ENCODE measurements at places on chromosomes 5 and 9. TPM values are rescaled to one million over a fixed set of nuclear protein-coding genes. Genes with fewer than 3 reads are reported as not detected.

DNA sequence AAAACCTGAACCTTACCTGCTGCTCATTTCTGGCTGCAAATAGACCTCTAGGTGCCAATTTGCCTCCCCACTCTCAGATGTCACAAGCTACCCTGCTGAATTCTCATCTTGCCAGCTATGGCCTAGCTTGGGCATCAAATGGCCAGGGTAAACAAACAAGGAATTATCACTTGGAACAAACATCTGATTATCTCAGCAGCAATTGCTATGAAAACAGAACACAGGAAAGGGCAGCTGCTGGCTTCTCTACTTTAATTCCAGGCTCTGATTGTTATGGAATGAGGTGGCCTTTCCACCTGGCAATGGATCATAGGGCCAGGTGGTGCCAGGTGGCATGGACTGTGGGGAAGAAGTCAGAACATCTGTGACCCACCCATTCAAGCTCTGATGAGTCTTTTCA, 505.1 kb downstream of the TLR4 start:
- H3K27me3 ChIP-seq, result no peaks in the 10 kb centered on the region
- H3K4me1 ChIP-seq, result no peaks in the 10 kb centered on the region
- no peaks in the 10 kb centered on the region for H3K36me3 ChIP-seq
- H3K27ac ChIP-seq, result no peak overlapping the region
- no peak for DNase-seq
- no peak overlapping the region for H3K4me3 ChIP-seq

DNA sequence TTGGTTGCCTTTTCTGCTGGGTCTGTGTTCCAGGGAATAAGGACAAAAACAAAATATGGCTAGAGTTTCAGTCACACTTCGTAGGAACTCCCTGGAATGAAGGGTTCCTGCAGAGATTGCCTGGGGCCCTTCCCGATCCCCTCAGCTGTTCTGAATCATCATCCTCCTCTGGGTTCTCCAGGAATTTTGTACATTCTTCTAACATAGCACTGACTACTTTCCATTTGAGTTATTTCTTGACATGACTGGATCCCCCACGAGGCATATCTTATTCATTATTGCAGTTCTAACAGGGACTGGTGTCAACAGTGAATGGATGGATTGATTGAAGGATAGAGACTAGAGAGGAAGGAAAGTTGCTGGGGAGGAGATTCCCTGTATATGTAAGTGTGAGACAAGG, 49.2 kb upstream of the TNC start:
- no peaks in the 10 kb centered on the region for H3K36me3 ChIP-seq
- H3K4me1 ChIP-seq, result peaks cover 24% of the 10 kb centered on the region
- no peak overlapping the region for H3K4me3 ChIP-seq
- DNase-seq, result peak; percentile 44
- no peaks in the 10 kb centered on the region for H3K27me3 ChIP-seq

GRCh38 chr9:121340676-121341392, 29.2 kb downstream of the STOM start:
- no peak for DNase-seq
- no peak overlapping the region for H3K4me3 ChIP-seq
- H3K4me1 ChIP-seq, result peaks cover 24% of the 10 kb centered on the region

DNA sequence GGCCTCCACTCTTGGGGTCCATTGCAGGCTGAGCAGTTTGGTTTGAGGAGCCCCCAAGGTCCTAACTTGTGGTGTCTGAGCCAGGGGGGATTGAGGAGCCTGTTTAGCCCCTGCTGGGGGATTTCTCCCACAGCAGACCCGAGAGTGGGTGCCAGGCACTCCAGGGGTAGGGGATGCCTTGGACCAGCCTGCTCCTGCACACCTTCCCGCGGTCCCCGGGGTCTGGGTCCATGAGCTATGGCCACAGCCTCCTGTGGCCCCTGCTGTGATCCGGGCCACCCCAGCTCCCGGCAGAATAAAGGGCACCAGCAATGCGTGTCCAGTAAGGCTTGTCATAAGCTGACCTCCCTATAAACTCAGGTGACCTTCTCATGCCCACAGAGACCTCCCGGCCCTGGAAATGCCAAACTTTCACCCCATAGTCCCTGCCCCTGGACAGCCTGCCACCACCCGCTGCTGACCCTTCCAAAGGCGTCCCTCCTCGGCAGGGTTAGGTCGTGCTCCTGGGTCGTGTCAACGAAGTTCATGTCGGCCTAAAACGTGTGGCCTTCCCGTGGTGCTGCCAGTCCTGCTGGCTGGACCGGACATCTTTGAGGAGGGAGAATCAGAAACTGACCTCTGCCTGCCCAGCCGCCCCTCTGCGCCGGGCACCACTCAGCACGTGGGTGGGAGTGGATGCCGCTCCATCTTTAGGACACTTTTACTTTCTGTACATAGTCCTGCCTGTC, 137.6 kb downstream of the MRPL36 start:
- no peaks in the 10 kb centered on the region for H3K4me1 ChIP-seq
- H3K27ac ChIP-seq, result no peak overlapping the region
- no peak overlapping the region for H3K4me3 ChIP-seq
- peaks cover 3% of the 10 kb centered on the region for H3K27me3 ChIP-seq
- no peaks in the 10 kb centered on the region for H3K36me3 ChIP-seq

DNA sequence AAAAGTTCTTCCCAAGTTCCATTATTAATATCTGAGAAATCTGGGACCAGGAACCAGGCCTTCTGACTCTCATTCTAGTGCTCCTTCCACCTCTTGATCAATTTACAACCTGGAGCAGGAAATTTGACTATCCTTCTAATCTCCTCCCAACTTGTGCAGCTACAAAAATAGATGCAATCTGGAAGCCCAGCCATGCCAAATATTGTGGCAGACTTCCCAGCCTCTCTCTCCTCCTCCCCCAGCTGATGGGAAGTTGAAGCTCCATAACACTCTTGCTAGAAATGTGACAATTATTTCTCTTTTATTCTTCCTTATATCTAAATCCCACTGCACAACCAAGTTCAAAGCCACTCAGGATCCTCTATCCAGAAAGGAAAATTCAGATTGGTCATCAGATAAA, 252.1 kb downstream of the SEC61B start:
- H3K27me3 ChIP-seq, result no peaks in the 10 kb centered on the region
- no peak overlapping the region for H3K4me3 ChIP-seq
- no peaks in the 10 kb centered on the region for H3K4me1 ChIP-seq
- no peak overlapping the region for H3K27ac ChIP-seq
- DNase-seq, result no peak

DNA sequence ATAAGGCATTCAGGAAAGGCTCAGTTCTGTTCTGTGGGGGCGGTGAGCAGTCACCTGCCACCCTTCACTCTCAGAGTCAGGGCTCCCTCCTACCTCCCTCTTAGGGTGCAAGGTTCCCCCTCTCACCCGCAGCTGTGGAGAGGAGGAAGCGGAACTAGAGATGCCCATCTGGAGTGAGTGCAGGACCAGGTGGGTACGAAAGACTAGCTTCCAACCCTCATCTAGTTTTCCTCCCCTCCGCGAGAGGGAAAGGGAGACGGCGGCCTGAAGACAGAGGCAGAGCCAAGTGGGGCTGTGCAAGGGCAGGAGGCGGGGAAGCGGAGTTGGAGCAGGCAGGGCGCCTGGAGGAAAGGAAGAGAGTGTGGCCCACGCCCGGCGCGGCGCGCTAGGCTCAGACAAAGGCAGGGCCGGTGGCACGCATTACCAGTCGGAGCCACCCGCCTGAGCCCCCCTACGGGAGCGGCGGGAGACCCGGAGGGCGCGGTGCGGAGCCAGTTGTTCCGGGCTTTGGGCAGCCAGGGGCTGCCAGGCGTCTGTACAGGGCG, 7.3 kb downstream of the PRR7 start:
- H3K36me3 ChIP-seq, result peaks cover 22% of the 10 kb centered on the region
- DNase-seq, result no peak
- H3K4me1 ChIP-seq, result peaks cover 13% of the 10 kb centered on the region
- H3K4me3 ChIP-seq, result peak overlapping the region; percentile 62
- H3K27me3 ChIP-seq, result no peaks in the 10 kb centered on the region

GRCh38 chr5:6830643-6831239, 117.5 kb downstream of the TENT4A start:
- H3K27ac ChIP-seq, result no peak overlapping the region
- H3K27me3 ChIP-seq, result peaks cover 4% of the 10 kb centered on the region
- H3K36me3 ChIP-seq, result no peaks in the 10 kb centered on the region
- DNase-seq, result no peak
- no peaks in the 10 kb centered on the region for H3K4me1 ChIP-seq
- no peak overlapping the region for H3K4me3 ChIP-seq

DNA sequence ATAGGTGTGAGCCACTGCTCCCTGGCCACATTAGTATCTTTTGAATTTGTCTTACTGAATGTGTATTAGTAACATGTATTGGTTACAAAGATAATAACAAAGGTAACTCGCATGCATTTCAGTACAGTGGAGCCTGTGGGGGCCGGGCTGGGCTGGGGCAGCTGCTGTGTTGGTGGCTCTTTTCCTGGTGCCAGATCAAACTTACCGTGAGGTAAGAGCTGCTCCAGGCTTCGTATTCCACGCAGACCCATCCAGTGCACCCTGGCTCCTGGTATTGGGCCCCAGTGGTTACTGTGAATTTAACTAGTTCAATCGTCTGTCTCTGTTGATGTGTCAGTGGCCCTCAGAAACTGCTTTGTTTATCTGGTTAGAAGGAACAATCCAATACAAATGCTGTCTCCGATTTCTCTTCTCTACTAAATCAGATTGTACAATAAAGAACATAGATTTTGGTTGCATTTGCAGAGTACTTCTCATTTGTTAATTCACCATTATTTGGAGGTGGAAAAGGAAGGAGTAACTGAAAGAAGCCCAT, 15.6 kb downstream of the PRRC2B start:
- H3K27me3 ChIP-seq, result no peaks in the 10 kb centered on the region
- H3K4me1 ChIP-seq, result peaks cover 47% of the 10 kb centered on the region
- no peaks in the 10 kb centered on the region for H3K36me3 ChIP-seq
- no peak overlapping the region for H3K27ac ChIP-seq

DNA sequence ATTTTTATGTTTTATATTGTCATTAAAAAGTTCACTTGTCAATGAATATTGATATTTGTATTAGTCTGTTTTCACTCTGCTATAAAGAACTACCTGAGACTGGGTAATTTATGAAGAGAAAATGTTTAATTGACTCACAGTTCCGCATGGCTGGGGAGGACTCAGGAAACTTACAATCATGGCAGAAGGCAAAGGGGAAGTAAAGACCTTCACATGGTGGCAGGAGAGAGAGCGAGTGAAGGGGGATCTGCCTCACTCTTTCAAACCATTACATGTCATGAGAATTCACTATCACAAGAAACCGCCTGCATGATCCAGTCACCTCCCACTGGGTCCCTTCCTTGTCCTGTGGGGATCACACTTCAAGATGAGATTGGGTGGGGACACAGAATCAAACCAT, 27.4 kb downstream of the SRD5A1 start:
- H3K27me3 ChIP-seq, result no peaks in the 10 kb centered on the region
- peaks cover 10% of the 10 kb centered on the region for H3K36me3 ChIP-seq
- no peaks in the 10 kb centered on the region for H3K4me1 ChIP-seq
- no peak overlapping the region for H3K27ac ChIP-seq
- no peak for DNase-seq

DNA sequence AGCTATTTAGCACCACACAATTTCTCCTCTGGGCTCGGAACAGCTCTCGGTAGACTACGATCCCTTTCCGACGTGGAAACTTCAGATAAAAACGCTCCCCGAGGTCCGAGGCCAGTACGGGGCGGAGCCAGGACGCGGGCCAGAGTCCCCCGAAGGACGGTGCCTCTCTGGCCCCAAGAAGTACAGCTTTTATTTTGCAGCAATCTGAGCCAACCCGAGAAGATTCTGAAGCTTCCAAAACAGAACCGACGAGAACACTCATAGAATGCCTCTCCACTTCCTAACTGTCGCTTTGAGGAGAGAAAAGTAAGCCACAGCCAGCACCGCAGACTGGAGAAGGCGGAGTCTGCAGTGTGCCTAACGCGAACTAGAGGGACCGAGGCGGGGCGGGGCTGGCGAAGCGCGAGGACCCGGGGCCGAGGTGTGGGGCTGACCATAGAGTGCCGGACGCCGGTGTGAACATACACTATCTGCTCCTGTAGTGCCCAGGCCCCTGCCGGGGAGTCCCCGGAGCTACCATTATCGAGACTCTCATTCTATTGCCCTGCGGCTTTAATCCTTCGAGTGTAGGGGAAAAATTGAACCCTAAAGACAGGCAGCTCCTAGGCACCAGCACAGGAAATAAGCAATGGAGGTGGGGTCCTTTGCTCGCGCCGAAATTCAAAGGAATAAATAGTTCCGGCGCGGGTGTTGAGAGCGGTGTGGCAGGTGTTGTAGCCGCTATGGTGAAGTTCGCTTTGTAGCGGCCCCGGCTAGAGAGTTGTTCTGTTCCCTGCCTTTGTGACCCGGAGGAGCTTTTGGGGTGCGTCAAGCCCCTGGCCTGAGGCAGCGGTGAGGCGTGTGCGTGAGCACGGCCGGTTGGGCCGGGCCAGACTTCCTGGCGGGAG, at the start of gene SMC2:
SMC2 (plus strand) TSS at position 663 of the 887 bp plus-strand sequence. CDS start 1,076 bp downstream, outside the sequence.
- H3K4me1 ChIP-seq, result peaks cover 18% of the 10 kb centered on the region
- DNase-seq, result peak; percentile 95
- peak within 1 kb of the TSS; percentile 64 for H3K4me3 ChIP-seq
- peak within 1 kb of the TSS; percentile 97 for H3K27ac ChIP-seq

Gene PPP3R2
- total RNA-seq, result not detected

Gene DMRT2
- not detected for total RNA-seq

Gene IFNA7
- not detected for total RNA-seq

Data from A673 (cell line).